ENCODE measurements at places on chromosomes 11 and 22.

- no peak for DNase-seq
These were observed 9.4 kb downstream of the LHFPL7 start for GRCh38 chr22:24937114-24937513.

GRCh38 chr22:44084044-44084772, 60.1 kb downstream of the PARVB start:
- DNase-seq = no peak

DNA sequence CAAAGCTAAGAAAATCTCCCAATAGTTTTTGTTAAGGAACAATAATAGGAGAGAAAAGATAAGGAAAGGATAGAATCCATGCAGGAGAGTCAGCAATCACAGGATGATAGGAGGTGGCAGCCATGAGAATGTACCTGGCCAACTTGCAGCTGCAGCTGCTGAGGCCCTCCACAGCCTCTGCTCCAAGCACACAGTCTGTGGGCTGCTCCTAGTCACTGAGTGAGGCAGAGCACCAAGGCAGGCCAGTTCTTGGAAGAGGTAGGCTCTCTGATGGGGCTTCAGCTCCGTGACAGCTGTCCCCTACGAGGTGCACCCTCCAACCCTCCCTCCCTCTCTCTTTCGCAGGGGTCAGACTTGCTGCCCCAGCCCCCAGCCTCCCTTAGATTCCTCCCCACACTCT, 5.5 kb upstream of the KCNJ1 start:
- no peak for DNase-seq

DNA sequence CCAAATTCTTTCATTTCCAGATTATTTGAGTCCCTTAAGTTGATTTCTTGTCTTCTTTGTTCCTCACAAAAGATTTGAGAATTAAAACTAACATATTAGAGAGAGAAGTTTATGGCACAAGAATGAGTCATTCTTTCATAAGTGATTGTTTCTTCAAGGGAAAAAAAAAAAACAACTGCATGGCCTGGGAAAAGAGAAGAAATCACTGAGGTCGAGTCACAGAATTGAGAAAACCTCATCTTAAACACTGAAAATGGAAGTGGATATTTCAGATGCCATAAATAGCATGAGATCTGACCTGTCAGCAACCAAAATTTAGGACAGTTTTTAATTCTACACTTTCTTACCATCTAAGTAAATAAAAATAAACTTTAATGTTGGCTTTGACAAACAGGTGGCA, 87.2 kb downstream of the CWF19L2 start:
- DNase-seq = no peak

DNA sequence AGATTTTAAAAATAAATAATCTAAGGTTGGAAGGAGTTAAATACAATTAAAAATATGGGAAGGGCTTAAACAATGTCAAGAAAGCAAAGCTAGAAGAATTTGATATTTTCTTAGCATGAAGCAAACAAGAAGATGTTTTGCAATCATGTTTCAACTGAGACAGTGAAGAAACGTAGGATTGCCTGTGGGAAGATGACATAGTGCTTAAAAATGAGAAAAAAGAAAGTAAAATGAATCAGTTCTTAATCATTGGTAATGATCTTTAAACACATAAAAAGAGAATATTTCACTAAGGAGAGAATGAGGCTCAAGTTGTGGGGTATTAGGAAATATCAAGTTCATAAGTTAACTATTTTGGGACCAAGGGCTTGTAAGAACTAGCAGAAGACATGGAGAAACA, 855.0 kb downstream of the METTL15 start:
- DNase-seq = no peak

DNA sequence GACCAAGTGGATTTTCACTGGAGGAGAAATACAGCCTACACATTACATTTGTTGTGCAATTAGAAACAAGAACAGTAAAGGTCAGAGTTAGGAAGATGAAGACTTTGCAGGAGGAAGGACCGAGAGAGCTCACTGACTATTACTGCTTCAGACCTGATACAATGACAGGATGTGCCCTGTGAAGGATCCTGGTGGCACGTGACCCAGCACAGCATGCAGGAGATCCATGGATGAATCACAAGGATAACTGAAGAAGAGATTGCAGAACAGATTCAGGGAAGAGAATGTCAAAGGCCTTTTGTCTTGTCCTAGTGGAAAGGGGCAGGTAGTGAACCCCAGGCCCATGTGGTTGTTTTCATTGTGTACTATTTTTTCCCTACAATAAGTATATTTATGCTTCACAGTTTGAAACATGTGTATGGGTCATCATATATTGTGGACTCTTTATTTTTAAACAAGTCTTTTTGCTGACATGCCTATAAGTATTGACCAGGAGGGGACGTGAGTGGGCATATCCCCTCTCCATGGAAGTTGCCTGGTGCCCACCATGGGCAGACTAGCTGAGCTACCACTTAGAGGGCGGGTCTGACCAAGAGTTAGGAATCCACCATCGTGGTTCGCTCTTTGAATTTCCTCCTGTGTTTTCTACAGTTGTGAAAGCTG, 44.3 kb downstream of the RASSF10 start:
- no peak for DNase-seq

DNA sequence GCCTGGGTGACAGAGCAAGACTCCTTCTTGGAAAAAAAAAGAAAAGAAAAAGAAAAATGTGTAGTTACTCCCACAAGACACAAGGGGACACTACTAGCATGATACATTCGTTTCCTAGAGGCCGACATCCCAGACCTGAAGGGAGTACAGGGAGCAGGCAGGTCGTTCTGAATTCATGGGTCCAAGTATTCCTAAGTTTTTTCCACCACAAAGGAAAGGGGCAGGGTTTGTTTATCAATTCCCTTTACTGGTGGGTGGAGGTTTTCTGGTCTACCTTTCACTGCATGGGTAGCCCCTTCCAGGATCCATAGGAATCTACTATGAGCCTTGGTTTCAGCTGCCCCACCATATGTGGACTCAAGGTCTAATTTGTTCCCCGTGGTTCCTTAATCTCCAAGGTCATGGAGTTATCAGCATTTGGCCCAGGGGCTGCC, 11.8 kb downstream of the TIGD3 start:
- DNase-seq = no peak

- DNase-seq = no peak
These were observed 26.0 kb downstream of the POU2AF1 start for GRCh38 chr11:111352935-111353710.

DNA sequence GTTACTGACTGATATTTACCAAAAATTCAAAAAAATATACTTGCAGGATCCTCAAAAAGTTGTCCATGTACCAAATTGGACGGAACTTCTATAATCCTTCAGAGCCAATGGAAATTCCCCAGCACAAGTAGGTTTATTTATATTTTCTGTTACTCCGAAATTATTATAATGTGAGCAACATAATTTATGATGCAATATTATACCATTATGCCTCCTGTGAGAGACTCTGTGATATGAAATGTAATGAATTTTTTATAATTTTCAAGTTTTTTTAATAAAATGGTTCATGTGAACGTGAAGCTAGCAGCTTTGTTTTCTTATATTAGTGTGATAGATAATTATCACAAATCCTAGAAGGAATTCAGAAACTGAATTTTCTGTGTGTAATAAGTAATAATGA, 18.2 kb downstream of the PIWIL4 start:
- DNase-seq = no peak

- no peak for DNase-seq
These were observed 603 bp upstream of the ZFTA start for GRCh38 chr11:63769042-63769713.

- DNase-seq = no peak
These were observed 20.5 kb downstream of the IGF2 start for GRCh38 chr11:2118677-2119076.

GRCh38 chr11:117614728-117615127, 182.3 kb downstream of the DSCAML1 start:
- DNase-seq = no peak

DNA sequence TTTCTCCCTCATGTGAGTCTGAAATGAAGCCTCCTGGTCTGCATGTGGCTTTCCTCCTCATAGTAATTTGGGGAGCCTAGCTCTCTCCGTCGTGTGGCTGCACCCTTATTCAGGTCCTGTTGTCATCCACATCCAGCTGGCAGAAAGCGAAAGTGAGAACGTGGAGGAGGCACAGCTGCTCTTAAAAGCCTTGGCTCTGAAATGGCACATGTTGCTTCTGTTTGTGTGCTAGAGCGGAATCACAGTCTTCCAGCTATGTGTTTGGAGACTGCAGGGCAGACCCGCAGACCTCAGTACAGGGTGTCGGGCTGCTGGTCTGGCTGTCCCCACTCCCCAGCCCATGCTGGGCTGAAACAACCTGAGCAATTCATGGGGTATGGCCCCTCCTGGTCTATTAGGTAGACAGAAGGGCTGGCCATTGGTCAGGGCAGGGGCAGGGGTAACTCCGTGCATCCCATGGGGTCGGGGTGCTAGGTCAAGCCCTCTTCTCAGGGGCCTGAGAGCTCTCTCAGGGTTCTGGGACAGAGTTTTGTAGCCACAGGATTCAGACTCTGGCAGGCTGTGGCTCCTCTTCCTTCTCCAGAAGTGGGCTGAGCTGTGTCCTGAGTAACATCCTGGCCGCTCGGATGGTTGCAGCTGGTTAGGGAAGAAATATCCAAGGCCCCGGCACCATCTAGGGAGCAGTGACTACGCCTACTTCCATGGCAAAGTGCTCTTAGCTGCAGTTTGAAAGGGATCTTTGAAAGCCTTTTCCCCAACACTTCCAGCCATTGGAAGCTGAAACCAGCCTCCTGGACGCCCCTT, 50.6 kb downstream of the C11orf96 start:
- no peak for DNase-seq

GRCh38 chr11:105489446-105489845, 120.4 kb upstream of the GRIA4 start:
- DNase-seq = no peak

- peak; percentile 4 for DNase-seq
These were observed 2.7 kb downstream of the CRYBB3 start for GRCh38 chr22:25202290-25202921.

- DNase-seq = no peak
These were observed 53.6 kb downstream of the DDX10 start for GRCh38 chr11:108718466-108718865.

- no peak for DNase-seq
These were observed 93.6 kb downstream of the NAV2 start for GRCh38 chr11:19806251-19806650.

DNA sequence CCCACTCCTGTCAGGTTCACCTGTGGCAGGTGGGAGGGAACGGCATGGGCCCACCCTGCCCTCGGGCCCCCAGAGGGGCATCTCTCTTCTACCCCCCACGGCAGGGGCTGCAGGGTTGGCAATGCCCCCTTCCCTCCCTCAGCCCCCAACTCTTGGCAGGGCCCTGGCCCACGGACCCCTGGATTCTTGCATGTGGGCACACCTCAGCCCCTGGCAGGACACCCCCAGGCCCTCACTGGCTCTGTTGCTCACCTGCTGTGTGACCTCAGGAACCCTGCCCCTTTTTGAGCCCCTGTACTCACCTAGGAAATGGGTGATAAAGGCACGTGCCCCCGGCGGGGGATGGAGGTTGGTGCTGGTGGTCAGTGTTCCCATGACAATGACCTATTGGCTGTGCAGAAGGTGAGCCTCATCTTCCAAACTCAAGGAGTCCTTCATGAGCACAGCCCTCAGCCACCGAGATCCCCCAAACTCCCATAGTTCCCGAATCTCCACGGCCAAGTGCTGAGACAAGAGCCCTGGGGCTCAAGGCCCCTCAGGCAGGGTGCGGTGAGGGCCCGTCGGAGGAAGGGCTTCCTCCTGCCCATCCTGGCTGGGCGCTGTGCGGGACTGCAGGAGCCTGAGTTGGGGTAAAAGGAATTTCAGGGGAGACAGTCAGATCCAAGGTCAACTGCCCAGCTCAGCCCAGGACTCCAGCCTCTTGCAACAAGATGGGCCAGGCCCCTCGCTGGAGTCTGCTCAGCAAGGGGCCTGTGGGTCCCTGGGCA, 198.2 kb downstream of the IGLL1 start:
- DNase-seq = no peak

GRCh38 chr11:96744697-96745096, 354.9 kb downstream of the JRKL start:
- no peak for DNase-seq

DNA sequence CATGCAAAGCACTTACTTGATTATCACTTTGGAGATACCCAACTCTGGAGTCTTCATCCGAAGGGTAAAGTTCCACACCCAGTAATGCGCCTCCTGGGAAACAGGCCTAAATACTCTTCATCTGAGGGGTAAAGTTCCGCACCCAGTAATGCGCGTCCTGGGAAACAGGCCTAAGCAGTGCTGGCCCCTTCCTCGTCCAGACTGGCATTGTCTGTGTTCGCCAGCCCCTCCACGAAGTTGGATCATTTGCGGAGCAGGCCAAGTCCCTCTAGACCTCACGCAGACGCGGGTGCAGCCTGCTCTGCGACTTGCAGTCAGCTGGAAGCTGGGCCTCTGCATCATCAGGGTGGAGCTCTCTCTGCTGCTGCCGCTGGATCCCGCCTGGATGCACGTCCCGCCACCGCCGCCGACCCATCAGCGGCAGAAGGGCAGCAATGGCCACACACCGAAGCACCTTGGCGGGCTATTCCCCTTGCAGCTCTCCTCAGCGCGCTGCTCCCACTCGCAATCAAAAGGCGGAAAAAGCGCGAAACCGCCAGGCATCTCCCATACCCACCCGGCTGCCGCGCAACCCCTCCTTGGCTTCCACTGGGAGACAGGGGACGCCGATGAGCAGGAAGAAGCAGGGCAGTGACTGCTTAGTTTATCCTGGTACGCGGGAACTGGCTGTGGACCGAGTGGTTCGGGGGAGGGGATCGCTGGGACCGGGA, 34.1 kb upstream of the GLYATL1 start:
- DNase-seq = no peak

GRCh38 chr11:35313066-35313759, 106.1 kb downstream of the SLC1A2 start:
- DNase-seq = no peak

DNA sequence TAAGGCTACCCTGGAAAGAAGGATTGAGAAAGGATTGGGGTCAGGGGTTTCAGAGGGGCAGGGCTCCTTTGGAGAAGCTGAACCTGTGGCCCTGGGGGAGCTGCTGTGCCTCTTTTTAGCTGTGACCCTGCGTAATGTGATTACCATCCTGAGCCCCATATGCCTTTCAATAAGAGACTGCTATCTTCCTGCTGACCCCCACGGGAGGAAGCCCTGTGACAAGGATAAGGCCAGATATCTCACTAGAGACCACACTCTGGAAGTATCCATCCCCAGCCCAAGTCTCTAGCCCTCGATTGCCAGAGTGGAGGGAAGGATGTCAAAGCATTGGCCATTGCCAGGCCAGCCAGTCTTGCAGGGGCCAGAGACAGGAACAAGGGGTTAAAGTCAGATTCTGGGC, 4.8 kb upstream of the SLC39A13 start:
- no peak for DNase-seq

DNA sequence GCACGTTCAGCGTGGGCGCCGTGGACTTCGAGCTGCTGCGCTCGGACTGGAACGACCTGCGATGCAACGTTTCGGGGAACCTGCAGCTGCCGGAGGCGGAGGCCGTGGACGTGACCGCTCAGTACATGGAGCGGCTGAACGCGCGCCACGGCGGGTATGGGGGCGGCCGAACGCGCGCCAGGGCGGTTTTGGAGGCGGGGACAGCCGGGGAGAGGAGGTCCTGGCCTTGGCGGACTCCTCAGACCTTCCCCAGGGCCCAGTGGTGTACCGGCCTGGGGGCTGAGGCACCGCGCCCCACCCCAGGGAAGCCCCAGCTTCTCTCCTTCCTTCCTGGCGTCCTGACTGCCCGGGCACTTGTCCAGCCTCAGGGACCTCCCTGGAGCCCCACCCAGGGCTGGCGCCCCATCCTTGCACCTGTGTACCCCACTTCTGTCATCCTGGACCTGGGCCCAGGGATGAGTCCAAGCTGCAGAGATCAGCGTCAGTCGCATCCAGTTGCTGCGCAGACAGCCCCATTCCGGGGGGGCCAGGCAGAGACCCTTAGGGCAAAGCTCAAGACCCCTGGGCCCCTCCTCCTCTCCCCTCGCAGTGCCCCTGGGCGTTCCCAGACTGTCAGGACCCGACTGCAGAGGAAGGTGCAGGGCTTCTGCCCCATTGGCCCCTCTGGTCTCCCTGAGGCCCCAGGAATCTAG, 8.0 kb downstream of the B4GALNT4 start:
- DNase-seq = no peak
